ENCODE measurements at places on chromosomes 7 and 10.

DNA sequence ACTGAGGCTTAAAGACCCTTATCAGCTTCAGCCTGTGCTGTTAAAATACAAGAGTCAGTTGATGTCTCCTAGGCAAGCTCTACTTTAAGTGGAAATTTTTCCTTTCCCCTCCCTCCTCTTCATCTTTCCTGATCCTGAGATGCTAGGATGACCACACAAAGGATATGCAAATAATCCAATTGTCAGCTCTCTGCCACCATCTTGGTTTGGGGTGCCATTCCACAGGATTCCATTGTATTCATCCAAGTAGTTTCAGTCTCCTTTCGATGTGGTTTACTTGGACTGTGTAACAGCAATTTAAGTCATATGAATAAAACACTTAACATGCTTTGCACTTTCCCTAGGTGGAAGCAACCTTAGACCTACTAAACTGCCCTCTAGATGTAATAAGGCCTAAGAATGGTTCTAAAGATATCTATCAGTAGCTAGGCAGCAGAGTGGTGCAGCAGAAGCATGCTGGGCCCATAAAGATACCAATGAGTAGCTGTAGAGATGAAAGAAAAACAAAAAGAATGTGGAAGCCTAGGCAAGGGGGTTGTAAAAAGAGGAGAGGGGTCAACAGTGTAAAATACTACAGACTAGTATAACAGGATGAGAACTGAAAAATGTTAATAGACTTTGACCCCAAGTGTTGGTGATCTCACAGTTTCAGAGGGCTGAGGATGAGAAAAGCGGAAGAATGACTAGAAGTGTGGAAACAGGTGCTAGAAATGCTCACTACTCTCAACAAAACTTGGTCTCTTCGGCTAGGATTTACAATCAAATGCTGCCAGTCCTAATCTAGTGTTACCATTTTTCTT is 2.4 kb upstream of the CFAP69 start:
- DNase-seq, result no peak

DNA sequence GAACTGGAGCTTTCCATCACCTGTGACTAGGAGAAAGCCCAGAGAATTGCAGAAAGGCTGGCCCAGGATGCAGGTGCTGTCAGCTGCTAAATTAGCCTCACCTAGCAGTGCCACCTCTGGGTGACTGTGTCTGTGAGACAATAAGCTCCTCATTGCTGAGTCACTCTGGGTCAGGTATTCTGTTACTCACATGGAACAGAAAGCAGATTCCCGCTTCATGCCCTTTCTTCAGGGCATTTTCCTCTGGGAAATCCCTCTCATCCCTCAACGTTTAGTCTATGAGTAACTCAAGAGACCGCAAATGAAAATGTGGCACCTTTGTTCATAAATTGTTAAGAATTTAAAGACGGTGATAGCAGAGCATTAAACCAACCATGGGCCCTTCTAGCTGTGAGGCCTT is 184.0 kb downstream of the ADAM12 start:
- no peak for DNase-seq

DNA sequence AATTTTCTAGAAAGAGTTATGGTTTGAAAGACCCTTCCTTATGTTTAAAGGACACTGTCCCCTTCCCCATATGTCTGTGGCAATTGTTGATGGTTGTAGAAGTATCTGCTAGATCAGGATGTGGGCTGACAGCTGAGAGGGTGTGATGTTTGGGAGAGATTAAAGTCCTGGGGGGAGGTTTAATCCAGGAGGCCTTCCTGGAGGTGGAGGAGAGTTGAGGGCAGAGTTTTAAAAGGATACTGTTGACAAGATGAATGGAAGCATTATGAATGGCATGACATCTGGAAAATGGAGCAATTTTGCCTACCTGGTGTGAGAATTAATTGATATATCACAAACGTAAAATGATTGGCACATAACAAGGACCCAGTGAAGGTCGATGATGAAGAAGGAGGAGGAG is 32.9 kb upstream of the SMC3 start:
- peak; percentile 31 for DNase-seq

DNA sequence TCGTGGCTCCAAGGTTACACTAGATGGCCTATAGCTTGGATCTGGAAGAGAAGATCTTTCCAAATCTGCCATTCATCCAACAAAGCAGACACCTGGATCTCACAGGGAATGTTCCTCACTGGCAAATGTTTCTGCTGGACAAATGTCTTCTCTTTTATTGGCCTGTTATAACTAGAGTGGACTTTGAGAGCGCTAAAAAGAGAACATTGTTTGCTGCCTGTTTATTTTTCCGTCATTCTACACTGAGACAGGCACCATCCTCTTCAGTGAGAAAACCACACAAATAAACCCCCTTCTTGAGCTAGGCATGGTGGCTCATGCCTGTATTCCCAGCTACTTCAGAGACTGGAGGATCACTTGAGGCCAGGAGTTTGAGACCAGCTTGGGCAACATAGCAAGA is 206.9 kb downstream of the CREB5 start:
- DNase-seq, result no peak

GRCh38 chr7:156157409-156158012 is 345.2 kb upstream of the SHH start:
- DNase-seq, result no peak

DNA sequence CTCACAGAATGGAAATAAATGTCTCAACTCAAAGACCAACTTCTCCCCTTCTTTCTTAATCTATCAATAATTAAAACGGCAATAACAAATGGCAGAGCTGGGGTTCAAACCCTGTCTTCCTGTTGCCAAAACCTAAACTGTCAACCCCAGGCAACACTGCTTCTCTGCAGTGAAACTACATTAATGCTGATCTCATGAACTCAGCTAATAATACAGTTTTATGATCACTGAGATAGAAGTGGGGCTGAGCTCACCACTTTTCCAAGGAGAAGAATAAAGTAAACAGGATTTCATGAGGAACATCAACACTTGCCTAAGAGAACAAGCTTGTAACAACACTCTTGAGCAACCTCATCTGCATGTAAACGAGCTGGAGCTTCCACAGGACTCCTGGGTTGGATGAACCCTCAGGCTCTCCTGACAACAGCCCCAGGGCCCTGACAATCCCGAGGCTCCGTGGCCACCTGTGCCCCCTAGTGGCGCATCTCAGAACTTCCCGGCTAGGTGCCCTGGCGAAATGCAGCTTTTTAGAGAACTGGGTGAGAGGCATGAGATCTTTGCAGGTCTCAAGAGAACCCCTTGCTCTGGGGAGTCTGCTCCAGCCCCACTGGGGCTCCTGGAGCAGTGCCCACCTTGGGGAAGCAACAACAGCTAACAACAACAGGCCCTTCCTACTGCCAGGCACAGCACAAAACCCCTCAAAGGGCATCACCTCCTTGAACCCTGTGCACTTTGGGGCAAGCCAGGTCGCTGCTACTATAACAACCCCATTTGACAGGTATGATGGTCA is 169.3 kb downstream of the SH3PXD2A start:
- DNase-seq, result peak; percentile 83

DNA sequence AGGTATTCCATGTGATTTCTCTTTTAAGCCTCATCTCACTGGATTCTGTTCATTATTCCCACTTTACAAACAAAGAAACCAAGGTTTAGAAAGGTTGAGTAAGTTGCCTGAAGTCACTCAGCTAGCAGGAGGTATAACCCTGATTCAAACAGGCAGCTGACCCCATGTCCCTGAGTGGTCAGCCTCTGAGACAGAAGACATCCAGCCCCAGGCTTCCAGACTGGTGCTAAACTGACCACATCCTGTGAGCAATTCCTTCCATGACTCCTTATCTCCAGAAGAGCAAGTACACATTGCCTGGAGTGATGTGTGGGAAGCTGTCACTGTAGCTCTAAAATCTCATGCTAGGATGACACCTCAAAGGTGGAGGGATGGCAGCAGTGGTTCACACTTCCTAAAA is 3.7 kb downstream of the PLPP4 start:
- no peak for DNase-seq

- no peak for DNase-seq
Measured at GRCh38 chr7:49091519-49091918, 167.2 kb downstream of the CDC14C start.

DNA sequence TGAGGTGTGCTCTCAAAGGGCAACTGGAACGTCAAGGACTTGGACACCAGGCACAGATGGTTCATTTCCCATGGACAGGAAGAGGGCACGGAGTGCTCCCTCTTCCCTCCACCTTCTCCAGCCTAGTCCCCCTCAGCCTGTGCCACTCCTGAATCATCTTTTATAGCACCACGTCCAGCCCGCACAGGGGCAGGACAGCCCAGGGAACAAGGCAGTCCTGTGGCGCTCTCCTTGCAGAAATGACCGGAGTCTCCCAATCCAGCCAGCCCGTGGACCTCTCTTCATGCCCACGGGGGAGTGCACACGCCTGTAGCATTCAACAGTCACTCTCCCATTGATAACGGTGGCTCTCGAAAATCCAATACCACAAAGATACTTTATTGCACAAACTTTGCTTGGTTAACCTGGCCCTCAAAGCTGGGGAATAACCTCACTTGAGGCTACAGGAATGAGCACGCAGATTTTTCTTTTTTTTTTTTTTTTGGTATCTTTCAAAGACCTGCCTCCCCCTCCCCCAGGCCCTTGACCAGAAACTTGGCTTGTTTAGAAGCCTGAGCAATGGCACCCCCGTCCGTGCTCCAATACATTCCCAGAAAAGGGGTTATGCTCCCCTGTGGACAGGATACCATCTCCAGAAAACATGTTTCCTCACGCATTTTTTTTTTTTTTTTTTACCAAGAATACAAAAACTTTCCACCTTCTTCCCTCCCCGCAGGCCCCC is 733 bp downstream of the PRKCQ start:
- no peak for DNase-seq

GRCh38 chr10:59027975-59028655 is 148.3 kb upstream of the PHYHIPL start:
- no peak for DNase-seq

DNA sequence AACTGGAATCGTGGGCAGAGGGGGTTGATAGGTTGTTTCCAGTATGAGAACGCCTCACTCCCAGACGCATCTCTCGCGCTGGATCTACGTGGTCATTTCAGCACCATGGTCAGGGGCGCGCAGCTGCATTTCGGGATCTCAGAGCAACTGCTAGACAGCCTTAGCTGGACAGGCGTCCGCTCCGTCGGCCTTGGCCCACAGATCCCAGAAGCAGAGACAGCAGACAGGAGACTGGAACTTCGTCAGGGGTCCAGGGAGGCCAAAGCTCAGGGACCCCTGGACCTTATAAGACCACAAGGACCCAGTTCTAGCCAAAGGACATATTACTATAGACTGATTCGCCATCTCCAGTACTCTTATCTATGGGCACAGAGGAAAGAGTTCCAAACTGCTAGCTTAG is 5.3 kb downstream of the NEUROG3 start:
- DNase-seq, result peak; percentile 50

Measured in NB4 (cell line).